ENCODE measurements at places on chromosomes 3 and 15. TPM values are rescaled to one million over a fixed set of nuclear protein-coding genes. Genes with fewer than 3 reads are reported as not detected.

SPESP1 gene
- not detected for total RNA-seq

CPLX3 gene
- total RNA-seq: 0.14 TPM

CLDN1 gene
- total RNA-seq: 11.4 TPM

SLC22A14 gene
- total RNA-seq: 0.20 TPM

RASGRP1 gene
- 4.4 TPM for total RNA-seq

FAM81A gene
- 1.0 TPM for total RNA-seq

SELENOS gene
- total RNA-seq: 44.7 TPM

GYG1 gene
- total RNA-seq: 21.2 TPM

TEX9 gene
- 22.8 TPM for total RNA-seq

RHCG gene
- total RNA-seq: 0.16 TPM

PLSCR4 gene
- total RNA-seq: 10.4 TPM

TMEM40 gene
- 8.0 TPM for total RNA-seq

CCDC80 gene
- total RNA-seq: 134 TPM

RBP2 gene
- total RNA-seq: not detected

ALPK3 gene
- 30.5 TPM for total RNA-seq

BCHE gene
- 6.4 TPM for total RNA-seq

SCN5A gene
- 1.8 TPM for total RNA-seq
